ENCODE measurements at places on chromosomes 5 and 9.

- no peak for DNase-seq
Observed at GRCh38 chr5:78797936-78798672, 149.5 kb upstream of the LHFPL2 start.

- DNase-seq = no peak
Observed at GRCh38 chr9:4306066-4306776, 6.4 kb upstream of the GLIS3 start.

DNA sequence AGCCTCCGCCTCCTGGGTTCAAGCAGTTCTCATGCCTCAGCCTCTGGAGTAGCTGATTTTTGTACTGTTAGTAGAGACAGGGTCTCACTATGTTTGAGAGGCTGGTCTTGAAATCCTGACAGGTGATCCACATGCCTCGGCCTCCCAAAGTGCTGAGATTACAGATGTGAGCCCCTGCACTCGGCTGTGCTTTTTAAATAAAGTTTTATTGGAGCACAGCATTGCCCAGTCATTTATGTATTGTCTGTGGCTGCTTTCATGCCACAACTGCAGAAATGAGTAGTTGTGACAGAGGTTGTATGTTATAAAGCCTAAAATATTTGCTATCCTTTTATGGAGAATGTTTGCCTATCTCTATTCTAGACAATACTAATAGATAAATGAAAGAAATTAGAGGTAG is 169.2 kb downstream of the AOPEP start:
- no peak for DNase-seq

DNA sequence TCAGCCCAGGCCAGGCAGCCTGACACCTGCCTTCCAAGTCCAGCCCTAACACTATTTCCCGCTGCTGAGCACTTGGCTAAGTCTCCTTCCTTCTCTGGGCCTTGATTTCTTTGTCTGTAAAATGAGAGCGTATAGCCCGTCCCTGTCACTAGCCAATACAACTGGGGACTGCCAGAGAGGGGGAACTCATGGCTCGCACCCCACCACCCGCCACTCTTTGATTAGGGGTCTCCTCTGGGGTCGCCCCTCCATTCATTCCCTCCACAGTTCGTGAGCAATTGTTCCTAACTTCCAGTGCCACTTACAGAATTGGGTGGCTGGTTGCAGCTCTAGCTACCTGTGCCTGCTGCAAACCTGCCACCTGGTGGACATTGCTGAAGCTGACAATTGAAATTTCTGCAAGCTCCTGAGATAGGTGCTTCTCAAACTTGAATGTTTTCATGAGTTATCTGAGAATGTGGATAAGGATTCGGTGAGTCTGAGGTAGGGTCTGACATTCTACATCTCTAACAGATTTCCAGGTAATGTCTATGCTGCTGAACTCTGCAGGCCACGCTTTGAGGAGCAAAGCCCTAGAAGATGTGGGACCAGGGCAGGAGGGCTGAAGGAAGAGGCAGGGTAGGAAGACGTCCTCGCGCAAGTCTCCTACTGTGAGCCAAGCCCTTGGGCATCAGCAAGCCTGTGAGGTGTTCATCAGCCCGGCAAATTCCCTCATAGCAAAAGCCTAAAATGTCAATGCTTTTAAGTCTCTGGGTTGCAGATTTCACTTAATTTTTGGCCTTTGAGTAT is 13.3 kb upstream of the RECK start:
- peak; percentile 75 for DNase-seq

GRCh38 chr5:151587796-151588555 is 3.2 kb downstream of the FAT2 start:
- no peak for DNase-seq

DNA sequence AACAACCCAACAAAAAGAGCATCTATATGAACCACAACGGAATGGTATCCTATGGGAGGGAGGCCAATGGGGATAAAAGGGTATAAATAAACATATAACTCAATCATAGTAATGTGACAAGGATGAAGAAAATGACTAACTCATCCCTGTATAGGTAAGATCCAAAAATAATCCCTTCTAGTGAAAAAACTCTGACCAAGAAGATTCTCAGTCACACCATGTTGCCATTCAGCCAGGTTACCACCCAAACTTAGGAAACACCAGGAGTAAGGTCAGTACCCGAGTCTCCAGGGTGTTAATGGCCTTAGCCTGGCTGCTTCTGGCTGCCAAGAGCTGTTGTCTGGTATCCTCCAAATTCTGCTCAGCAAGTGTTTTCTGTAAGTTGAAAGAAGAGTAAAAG is 32.8 kb downstream of the GOLGA1 start:
- no peak for DNase-seq

DNA sequence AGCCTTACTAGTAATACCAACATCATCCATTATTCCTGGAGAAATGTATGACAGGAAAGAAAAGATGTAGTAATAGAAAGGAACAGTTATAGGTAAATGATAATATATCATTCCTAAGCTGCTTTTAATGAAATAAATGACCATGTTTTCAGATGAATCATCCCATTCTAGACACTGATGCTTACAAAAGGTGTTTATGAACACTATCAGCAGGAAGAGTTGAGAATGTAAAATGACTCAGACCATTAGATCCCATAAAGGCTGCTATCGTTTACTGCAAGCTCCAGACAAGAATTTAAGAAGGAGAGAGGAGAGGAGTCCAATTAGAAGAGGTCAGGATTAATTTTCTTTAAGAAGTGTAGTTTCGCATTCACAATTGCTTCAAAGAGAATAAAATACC is 1033.5 kb downstream of the EFNA5 start:
- DNase-seq = no peak

DNA sequence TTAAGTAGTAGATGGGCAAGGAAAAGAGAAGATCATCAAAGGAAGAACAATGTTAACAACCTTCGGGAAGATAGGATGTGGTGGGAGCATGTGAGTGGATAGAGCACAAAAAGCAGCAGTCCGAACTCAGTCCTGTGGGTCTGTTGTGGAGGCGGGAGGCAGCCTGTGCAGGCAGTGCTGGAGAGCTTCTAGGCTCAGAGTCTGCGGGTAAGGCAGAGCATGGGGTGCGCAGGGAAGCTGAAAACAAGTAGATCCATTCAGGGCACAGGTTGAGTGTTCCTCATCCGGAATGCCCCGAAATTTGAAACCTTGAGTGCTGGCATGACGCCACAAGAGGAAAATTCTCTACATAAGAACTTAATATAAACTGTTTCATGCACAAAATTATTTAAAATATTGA is 84.9 kb downstream of the PPIC start:
- DNase-seq = no peak

GRCh38 chr5:123720955-123721354 is 209.0 kb downstream of the CSNK1G3 start:
- DNase-seq = no peak

GRCh38 chr9:133505901-133506652 is 18.7 kb downstream of the MYMK start:
- no peak for DNase-seq

- DNase-seq = no peak
Observed at GRCh38 chr9:133116346-133117231, 4.5 kb downstream of the RALGDS start.

GRCh38 chr5:78699552-78700153 is 51.1 kb upstream of the LHFPL2 start:
- DNase-seq = no peak

GRCh38 chr9:5511476-5511875 is 1.1 kb downstream of the PDCD1LG2 start:
- DNase-seq = no peak

- no peak for DNase-seq
Observed at GRCh38 chr5:180865981-180866695, 5.1 kb upstream of the ZFP62 start.
